ENCODE measurements at places on chromosomes 11 and 22.

GRCh38 chr11:7088921-7089320 is at the start of gene RBMXL2:
RBMXL2 (plus strand) TSS chr11:7088998; CDS start chr11:7089121, 123 bp downstream.
- DNase-seq: peak; percentile 9

GRCh38 chr11:69233744-69234570 is 60.0 kb upstream of the MYEOV start:
- DNase-seq: peak; percentile 87

DNA sequence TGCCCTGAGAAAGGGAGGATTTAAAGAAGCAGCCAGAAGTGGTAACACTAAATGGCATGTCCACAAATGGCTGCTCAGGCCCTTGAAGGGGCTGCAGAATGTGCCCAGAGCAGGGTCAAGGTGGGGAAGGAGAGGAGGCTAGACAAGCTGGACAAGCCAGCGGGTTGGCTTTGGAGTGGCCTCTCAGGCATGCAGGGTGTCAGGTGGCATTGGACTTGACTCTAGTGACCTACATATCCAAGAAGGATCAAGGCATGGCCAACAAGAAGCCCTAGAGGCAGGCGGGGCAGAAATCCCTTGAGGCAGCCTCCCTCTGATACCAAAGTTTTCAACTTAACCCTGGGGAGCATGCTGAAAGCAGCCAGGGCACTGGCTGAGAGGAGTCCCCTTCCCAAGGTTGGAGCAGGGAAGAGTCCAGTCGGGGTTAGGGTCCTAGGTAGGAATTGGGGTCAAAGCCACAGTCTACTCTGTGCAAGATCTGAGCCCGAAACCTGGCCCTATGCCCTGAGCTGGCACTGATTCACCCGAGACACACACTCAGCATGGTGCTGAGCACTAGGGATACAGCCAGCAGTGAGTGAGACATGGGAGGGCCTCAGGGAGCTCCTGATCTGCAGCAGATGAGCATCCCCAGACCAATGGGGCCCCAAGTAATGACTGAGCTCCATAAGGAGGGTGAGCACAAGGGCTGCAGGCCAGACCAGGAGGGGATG is 95.8 kb upstream of the ASPHD2 start:
- DNase-seq: no peak

- no peak for DNase-seq
Observed at GRCh38 chr11:122778148-122778547, 60.2 kb upstream of the CRTAM start.

GRCh38 chr11:9313648-9314290 is 624 bp downstream of the TMEM41B start:
- no peak for DNase-seq

DNA sequence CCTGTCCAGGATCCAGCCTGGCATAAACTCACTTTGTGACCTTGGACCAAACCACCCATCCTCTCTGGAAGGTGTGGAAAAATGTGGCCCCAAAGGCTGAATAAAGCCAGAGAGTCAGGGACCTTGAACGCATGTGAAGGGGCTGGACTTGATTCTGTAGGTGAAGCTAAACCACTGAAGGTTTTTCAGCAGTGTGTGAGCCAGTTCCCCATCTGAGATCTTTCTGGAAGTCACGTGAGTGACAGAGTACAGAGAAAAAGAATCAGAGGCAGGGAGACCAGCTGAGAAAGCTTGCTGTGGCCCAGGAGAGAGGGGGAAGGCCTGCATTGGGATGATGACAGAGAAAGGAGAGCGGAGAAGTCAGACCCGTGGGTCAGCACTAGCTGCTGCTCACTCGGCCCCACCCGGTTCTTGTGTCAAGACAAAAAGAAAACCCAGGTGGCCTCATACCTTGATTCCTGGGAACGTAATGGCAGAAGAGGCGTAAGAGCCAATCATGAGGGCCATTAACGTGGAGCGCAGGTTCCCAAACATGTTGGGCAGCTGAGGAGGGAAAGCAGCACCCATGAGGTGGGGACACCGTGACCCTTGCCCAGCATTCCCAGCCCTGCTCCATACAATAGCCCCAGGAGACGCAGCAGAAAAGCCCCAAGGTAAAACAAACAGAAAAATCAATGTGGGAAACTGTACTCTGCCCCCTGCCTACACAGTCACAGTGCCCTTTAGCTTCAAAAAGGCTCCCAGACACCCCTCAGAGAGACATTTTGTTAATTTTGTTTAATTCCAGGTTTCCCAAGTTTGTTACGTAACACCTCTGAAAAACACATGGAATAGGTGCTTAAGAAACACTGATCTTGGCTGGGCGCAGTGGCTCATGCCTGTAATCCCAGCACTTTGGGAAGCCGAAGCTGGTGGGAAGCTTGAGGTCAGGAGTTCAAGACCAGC is 17.9 kb downstream of the SLC43A1 start:
- no peak for DNase-seq

DNA sequence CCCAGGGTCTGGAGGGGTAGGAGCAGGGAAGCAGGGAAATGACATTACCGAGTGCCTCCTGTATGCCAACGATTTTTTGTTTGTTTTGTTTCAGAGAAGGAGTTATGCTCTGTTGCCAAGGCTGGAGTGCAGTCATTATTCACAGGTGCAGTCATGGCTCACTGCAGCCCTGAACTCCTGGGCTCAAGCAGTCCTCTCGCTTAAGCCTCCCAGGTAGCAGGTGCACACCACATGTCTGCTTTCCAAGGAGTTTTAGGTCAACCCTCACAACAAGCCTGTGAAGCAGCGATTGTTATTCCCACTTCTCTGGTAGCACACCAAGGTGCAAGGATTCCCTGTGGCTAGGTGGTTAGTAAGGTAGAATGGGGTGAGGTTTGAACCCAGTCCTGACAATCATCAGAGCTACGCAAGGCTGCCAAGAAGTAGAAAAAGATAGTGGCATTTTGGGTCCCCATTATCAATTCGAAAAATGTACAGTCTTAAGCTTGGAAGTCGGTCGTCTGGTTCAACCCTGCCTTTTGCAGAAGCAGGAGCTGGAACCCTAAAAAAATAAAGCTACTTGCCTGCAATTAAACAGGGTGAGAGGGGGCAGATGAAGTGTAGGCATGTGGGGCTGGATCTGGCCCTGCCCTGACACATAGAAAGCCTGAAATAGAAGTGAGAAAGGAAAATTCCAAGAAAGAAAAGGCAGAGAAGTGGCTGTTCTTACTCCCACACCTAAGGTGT is 9.1 kb downstream of the UCP3 start:
- peak; percentile 13 for DNase-seq

- DNase-seq: no peak
Observed at GRCh38 chr22:37088108-37088605, 21.4 kb downstream of the TMPRSS6 start.

GRCh38 chr11:28966951-28967350 is 858.8 kb downstream of the METTL15 start:
- DNase-seq: no peak

GRCh38 chr11:66328302-66329144 is 7.7 kb downstream of the RIN1 start:
- DNase-seq: peak; percentile 80

GRCh38 chr11:8814923-8815240 is 96.1 kb upstream of the AKIP1 start:
- no peak for DNase-seq

GRCh38 chr11:19980957-19981669 is 179.2 kb downstream of the DBX1 start:
- peak; percentile 74 for DNase-seq

DNA sequence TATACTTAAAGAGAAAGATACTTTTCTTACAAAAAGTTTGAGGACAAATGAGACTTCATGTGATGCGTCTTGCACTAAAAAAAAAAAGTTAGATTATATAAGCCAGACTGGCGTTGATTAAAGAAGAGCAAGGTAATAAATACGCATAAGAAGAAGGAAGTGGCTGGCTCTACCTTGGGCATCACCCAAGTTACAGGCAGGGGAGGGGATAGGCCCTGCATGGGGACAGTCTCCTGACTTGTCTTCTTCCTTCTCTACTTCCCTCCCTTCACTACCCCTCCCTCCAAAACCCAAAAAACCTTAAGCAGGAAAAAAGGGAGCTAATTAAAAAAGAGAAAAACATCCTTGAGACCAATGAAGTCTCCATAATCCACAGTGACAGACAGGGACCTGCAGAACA is 22.3 kb upstream of the TMA7B start:
- no peak for DNase-seq

DNA sequence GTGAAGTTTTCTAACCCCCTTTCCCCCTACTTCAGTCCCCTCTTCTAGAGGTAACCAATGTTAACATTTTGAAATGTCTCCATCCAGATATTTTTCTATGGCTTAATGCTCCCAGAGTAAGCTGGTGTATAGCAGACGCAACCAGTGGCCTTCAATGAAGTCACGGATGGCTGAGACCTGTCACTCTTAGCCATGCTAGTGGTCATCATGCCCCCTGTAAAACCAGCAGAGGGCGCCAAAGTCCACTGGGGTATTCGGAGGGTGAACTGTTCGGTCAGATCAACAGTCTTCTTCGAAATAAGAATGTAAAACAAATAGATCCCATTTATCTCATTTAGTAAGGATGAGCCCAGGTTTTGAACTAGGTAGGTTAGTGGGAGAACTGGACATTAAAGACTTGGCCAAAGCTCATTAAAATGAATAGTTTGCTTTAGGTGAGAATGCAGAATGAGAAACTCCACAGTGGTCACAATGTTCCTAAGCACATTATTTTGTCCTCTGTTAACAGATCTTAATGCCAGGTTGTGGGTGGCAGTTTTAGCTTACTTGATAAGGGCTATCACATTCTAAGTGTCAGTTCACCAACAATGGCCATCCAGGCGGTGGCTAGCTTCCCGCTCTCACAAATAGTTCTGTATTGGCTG is 8.6 kb upstream of the MMP8 start:
- peak; percentile 9 for DNase-seq

- DNase-seq: no peak
Observed at GRCh38 chr11:96116376-96116775, 192.5 kb upstream of the MTMR2 start.

DNA sequence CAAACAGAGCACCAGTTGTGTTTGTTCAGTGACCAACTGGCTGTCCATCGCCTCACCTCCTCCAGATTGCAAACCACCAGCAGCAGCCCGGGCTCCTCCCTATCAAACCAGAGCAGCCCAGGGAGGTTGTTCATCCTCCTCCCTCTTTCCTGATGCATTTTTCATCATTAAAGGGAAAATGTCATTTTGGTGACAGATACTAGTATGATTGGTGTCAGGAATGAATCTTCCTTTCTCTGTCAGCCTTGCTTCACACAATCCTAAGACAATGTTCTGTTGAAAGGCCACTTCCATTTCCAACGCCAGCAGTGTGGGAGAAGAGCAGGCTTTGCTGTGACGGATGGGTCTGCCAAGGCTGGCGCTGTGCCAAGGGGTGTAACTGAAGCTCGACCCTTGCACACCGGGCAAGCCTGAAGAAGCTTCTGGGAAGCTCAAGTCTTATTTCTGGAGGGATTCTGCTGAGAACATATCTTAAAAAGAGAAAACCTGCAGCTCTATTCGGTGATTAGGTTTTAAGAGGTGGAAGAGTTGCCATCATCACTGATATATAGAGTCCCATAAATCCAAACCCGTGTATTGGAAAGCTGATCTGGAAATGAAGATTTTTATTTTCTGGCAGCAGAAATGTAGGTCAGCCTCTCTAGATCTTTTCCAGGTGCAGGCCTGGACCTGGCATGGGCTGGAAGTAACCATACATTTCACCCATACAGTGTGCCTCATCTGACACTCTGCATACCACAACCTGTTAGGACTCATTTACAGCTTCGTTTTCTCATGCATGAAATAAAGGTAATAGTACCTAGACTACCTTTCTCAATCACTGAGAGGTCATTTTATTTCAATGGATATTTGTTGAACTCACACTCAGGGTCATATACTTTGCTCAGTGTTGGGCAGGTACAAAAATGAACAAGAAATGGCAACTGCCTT is 524.5 kb downstream of the NTM start:
- no peak for DNase-seq

DNA sequence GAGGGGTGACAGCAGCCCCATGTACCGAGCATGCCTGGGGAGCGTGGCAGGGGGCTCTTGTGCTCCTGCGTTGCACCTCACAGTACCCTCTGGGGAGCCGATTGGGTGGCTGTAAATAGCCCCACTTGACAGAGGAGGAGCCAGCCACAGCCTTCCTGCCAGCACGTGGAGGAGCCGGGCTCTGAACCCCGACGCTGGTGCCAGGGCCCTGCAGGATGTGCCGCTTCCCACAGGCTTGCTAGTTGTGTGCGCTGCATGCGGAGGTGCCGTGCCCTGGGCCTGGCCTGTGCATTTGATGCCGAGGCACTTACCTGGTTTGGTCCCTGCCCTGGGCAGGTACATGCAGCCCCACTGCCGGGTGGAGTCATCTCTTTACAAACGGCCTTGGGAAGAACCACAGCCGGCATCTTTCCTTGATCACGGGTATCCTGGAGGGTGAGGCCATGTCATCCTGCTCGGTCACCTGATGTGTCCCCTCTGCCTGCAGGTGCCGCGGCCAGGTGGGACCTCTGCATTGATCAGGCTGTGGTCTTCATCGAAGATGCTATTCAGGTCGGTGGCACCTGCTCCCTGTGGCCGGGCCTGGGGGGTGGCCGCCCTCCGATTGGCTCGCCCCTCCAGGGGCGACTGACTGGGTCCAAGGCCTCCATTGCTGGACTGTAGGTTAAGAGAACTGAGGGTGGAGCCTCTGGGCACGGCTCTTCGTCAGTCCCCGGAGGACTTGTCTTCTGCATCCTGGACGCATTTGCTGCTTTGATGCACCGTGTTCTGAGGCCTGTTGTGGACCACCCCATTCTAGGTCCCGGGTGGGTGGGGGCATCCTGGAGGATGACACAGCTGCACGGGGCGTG is 5.0 kb downstream of the TPCN2 start:
- no peak for DNase-seq

- DNase-seq: no peak
Observed at GRCh38 chr11:58632510-58632909, 10.0 kb downstream of the CNTF start.

DNA sequence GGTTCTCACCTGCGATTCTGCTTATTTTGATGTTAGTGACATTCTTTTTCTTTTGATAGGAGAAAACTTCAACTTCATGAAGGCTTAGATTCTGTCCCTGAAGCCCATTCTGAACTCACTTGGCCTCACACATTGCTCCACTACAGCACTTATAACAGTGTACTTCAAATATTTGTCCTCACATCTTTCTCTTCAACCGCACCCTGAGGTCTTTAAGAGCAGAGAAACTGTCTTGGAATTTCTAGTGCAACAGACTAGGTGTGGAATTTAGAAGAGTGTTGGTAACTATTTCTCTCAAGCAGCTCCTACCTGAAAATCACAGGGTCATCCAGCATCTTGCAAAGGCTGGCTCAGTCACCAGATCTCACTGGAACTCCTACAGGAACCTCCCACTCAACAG is 7.8 kb downstream of the MRGPRX3 start:
- DNase-seq: no peak

- no peak for DNase-seq
Observed at GRCh38 chr11:78635814-78636506, 61.3 kb upstream of the NARS2 start.

GRCh38 chr22:35921777-35922176 is 106.8 kb downstream of the RBFOX2 start:
- peak; percentile 75 for DNase-seq

GRCh38 chr22:28791841-28792490 is 8.4 kb downstream of the XBP1 start:
- DNase-seq: no peak

DNA sequence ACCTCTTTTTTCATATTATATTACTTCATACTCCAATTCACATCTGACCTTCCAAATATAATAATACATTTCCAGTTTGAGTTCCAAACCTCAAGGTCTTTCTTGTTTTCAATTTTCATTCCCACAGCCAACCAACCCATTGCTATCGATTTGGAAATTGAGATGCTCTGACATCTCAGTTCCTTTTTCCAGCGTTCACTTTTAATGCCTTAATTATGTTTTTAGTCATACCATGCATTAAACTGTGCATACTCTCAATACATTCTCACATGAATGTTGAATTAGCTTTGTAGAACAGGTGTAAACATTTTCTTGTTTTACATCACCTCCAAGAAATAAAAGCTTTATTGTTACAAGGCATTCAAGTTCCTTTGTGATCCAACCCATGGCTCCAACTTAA is 294.2 kb upstream of the ANO3 start:
- no peak for DNase-seq
